Osteoblast (primary cell): ENCODE measurements at places on chromosomes 16 and 17. TPM values are rescaled to one million over a fixed set of nuclear protein-coding genes. Genes with fewer than 3 reads are reported as not detected.
A peak's percentile ranks its signal among the peaks of the same experiment; 100 is the strongest.

Gene TBC1D26
- under 0.01 TPM in 1 of 2 replicates, not detected in the other for total RNA-seq

Gene UBE2I
- total RNA-seq = 37.1 and 49.2 TPM in 2 replicates

Gene INCA1
- total RNA-seq = 0.29 and 0.36 TPM in 2 replicates

DNA sequence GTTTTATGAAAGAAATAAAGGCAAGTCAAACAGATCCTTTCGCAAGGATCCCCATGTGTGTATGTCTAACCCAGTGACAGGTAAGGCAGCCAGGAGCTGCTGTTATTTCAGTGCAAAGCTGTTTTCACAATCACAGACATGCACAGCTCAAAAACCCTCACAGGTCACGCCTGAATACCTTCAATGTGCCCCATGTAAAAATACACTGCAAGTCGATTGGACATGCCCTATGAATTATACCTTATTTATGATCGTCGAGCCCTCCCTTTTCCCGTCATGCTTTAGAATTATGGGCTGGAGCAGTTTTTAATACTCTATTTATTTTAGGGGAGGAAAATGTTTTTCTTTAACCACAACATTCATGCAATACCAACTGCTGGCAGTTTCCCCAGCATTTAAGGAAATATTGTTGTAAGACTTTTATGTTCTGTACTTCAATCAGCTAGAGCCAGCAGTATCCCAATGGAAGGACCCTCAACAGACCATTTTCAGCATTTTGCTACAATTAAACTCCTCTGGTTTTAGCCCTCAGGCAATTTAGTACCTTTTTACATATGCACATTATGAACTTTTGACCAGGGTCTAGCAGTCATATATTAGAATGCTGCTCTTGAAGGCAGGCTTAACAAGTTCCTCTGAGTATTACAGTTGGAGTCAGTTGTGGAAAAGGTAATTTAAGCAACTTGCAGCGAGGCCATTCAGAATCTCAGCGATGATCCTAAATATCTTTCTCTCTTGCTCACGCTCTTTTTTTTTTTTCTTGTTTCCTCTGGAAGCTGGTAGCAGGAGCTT, 362.2 kb downstream of the WWOX start:
- no peak for DNase-seq

DNA sequence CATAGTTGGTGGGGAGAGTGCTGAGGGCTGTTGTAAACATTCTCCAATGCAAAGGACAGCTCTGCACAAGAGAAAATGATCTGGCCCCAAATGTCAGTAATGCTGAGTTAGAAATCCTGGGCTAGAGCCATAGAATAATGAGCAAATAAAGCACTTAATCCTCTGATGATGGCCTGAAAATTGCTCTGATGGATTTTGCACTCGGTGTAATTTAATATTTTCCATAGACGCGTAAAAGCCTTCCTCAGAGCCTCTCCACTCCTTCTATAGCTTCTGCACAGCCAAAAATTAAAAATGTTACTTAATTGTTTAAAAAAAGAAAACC, 23.7 kb downstream of the FAM20A start:
- DNase-seq = no peak

GRCh38 chr17:58331815-58332777, 3.5 kb upstream of the TSPOAP1 start:
- peak; percentile 59 for DNase-seq

- no peak for DNase-seq
Measured at GRCh38 chr16:24972608-24973220, 42.5 kb downstream of the ARHGAP17 start.

DNA sequence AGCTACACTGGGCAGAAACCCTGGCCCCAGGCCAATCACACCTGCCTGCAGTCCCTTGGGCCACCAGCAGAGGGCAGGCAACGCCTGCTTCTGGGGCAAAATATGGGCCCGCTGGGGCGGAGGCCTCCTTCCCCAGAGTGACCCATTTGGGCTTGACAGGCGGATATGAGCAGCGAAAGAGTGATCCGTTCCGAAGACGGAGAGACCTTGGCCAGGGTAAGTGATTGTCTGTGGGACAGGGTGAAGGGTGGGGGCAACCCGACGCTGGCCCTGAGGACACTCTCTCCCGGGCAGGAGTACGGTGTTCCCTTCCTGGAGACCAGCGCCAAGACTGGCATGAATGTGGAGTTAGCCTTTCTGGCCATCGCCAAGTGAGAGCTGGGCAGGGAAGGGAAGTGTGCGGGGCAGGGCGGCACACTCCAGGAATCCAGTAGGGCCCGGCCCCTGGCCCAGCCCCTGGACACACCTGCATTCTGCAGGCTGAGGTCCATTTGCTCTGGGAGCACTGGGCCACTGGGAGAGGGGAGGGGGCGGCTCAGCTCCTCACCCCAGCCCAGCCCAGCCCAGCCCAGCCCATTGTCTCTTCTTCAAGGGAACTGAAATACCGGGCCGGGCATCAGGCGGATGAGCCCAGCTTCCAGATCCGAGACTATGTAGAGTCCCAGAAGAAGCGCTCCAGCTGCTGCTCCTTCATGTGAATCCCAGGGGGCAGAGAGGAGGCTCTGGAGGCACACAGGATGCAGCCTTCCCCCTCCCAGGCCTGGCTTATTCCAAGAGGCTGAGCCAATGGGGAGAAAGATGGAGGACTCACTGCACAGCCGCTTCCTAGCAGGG, 3.5 kb upstream of the NHERF1 start:
- peak; percentile 98 for DNase-seq

DNA sequence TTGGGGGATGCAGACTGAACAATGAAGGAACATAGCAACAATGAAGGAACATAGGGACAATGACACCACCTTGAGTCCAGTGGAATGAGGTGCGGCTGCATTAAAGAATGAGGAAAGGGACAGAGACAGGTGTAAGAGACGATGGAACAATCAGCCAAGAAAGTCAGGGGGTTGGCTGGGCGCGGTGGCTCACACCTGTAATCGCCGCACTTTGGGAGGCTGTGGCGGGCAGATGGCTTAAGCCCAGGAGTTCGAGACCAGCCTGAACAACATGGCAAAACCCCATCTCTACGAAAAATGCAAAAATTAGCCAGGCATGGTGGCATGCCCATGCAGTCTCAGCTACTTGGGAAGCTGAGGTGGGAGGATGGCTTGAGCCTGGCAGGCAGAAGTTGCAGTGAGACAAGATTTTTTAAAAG, 13.6 kb upstream of the CBFB start:
- no peak for DNase-seq
